ENCODE measurements at places on chromosomes 2 and 18.

- no peak for DNase-seq
Observed at GRCh38 chr2:30367232-30368070, 79.6 kb upstream of the LCLAT1 start.

GRCh38 chr18:31154181-31154580, 8.5 kb downstream of the DSC1 start:
- DNase-seq = no peak

DNA sequence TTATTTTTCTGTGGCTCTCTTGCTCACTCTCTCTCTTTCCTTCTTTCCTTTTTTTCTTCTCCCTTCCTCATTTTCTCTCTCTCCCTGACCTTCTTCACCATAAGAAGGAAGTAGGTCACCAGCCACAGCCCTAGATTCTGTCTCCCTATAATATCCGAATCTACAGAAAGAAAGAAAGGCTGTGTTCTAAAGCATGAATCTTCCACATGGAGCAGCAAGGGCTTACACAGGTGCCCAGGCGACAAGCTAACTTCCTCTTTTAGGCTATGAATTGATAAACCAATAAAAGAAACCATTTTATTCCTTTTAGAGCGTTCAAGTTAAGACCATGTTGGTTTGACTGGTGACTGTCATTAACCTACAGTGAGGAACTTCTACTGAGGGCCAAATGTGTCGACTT, 49.3 kb downstream of the CACNB4 start:
- no peak for DNase-seq

- DNase-seq = no peak
Observed at GRCh38 chr2:149819356-149819957, 231.9 kb upstream of the MMADHC start.

- no peak for DNase-seq
Observed at GRCh38 chr2:1448009-1448408, 34.7 kb downstream of the TPO start.

- no peak for DNase-seq
Observed at GRCh38 chr2:20472569-20472968, 25.7 kb downstream of the RHOB start.

- DNase-seq = no peak
Observed at GRCh38 chr2:62222674-62223073, 26.8 kb downstream of the B3GNT2 start.

DNA sequence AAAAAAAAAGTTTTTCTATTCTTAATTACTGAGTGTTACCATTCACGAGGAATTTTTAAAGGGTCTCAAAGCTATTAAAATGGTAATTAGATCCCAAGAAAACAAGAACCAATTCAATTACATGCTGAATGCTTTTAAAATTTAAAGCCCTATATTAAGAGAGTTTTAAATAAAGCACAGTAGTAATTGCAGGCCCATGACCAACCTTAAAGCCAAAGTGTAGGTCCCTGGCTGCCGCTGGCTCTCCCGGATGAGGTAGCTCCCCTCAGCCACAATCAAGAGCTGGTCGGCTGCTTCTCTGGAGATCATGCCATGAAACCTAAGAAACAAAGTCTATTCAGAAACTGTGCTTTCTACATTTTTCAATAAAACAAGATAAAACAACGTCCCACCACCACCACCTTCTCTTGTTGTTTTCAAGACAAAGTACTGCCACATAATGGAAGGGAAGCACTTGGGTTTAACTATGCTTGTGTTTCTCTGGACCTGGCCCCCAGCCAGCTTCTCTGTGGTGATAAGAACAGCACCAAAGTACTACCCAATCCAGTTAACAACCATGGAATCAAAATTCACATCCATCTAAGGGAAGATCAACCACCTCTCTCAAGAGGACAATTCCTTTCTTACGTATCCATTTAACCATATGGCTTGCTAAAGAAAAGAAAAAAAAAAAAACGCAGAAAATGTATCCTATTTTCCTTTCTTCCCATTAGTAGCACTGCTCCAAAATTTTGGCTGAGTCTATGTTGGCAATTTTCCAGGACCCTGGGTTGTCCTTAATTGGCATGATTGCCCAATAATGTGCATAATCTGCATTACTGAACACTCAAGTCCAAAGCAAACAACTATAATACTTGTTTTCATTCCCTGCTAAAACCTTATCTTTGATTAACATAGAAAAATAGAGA, 90.1 kb downstream of the CHN1 start:
- DNase-seq = no peak

- DNase-seq = no peak
Observed at GRCh38 chr2:28751956-28752630, 463 bp downstream of the PPP1CB start.

- no peak for DNase-seq
Observed at GRCh38 chr2:234556848-234557573, 60.1 kb upstream of the ARL4C start.

DNA sequence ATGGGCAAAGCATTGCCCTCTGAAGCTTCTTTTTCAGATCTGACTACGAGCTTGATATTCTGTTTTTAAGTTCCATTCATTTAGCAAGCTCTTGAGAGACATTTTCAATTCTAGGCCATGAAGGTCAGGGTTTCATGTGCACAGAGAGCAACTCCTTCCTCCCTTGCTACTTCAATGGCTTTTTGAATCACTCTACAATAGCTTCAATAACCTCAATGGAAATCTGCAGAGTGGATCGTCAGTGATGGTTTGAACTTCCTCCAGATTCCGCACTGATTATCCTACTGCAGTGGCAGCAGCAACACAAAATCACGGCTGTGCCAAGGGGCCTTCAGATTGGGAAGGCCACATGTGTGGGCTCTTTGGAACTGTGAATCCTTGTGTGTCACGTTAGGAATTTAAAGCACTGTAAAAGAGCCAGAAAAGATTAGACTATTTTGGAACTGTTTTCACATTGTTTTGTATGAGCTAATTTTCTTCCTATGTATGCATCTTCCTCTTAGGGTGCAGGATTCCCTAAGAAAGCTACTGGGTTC, 88.4 kb upstream of the MGAT4A start:
- no peak for DNase-seq

- no peak for DNase-seq
Observed at GRCh38 chr18:69897397-69898108, 50.1 kb downstream of the CD226 start.

DNA sequence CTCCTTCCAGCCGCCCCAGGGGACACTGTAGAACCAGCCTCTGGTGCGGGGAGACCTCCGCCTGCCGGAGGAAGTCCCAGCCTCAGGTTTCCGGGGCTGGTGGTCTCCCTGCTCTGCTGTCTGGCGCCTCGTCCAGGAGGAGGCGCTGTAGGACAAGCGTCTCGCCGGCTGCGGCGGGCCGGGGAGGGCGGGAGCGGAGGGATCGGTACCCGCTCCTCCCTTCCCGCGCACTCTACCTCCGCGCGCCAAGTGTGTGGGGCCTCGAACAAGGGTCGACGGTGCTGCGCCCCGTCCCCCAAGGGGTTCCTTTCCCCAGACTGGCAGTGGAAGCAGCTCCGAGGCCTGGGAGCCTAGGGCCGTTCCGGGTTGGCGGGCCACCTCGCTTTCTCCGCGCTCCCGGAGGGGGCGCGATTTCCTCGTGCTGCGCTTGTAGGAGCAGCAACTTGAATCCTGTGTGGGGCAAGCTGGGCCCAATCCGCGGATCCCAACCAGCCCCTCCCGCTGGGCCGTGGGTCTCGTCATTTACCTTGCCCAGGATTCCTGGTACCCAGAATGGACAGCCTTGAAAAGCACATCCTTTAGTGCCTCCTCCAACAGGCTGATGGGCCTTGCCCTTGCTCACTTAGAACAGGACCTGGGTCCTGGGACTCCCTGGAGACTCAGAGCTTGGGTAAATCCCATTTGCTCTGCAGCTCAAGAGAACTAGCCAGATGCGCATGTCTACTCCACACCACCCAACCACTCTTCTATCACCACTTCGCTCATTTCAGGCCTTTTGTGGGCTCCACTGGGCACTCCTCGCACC, 10.6 kb upstream of the HOXD4 start:
- peak; percentile 91 for DNase-seq

- DNase-seq = no peak
Observed at GRCh38 chr18:28880856-28881255, 703.9 kb upstream of the CDH2 start.

- peak; percentile 57 for DNase-seq
Observed at GRCh38 chr2:64260817-64261216, 116.6 kb upstream of the PELI1 start.

GRCh38 chr2:26068602-26069298, 34.9 kb downstream of the RAB10 start:
- no peak for DNase-seq

DNA sequence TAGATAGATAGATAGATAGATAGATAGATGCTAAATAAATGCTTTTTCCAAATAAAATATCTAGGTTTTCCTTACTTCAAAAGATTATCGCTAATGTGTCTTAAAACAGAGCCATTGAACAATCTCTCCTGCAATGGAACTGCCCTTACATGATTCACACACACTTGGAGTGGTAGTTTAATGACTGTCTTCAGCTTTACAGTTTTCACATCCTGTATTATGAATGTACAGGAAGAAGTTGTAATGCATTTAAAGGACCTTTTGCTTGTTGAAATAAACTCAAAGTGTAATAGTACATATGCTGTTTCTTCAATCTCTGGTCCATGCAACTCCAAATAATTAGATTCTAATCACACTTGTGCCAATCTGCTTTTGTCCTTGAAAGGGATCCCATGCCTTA, 797.6 kb upstream of the CDH2 start:
- no peak for DNase-seq

- DNase-seq = no peak
Observed at GRCh38 chr18:7741640-7742039, 174.5 kb downstream of the PTPRM start.

GRCh38 chr18:48106976-48107781, 176.7 kb upstream of the SMAD2 start:
- no peak for DNase-seq

GRCh38 chr2:144027593-144027992, 492.3 kb downstream of the ZEB2 start:
- no peak for DNase-seq

DNA sequence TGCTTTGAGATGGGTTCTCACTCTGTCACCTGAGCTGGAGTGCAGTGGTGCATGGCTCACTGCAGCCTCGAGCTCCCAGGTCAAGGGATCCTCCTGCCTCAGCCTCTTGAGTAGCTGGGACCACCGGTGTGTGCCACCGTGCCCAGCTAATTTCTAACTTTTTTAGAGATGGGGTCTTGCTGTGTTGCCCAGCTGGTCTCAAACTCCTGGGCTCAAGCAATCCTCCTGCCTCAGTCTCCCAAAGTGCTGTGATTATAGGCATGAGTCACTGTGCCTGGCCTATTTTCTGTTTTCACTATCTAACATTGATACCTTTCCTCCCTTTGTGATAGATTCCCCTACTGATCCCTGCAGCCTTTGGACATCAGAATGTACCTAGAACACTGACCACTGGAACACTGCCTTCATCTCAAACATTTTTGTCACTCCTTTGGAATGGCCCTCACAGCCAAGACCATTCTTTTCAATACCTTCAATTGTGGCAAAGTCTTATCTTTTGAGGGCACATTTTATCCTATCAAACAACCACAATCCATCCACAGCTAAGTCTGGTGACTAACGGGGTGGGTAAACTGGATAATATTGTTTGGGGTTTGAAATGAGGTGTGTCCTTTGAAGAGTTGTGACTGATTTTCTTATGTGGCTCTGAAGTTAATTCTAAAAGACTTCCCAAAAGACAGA, 43.7 kb downstream of the EPAS1 start:
- DNase-seq = no peak

DNA sequence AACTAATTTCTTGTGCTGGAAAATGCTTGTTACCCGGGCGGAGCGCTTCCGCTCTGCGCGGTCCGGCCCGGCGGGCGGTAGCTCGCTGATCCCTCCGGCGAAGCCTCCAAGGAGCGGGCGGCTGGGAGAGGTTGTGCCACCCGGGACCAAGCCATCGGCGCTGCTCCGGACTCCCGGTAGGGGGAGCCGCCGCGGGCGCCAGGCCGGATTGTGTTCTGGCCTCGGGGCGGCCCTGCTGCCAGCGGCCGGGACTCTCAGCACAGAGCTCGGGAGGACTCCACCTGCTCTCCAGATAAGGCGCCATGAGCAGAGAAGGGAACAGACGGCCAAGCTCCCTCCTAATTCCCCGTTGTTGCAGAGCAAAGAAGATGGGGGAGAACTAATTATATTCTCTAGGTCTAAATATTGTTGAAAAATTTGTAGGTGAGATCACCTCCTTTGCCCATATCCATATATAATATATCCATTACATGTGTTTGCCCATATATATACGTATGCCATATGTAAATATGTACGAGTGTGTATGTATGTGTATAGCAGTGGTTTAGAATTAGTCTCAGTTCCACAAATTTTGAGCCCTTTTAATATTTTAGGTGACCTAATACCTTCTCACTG, 13.8 kb upstream of the SATB2 start:
- peak; percentile 68 for DNase-seq

- DNase-seq = no peak
Observed at GRCh38 chr2:45276914-45277313, 267.7 kb upstream of the SIX2 start.

GRCh38 chr2:44061876-44062275, 66.1 kb upstream of the LRPPRC start:
- no peak for DNase-seq

DNA sequence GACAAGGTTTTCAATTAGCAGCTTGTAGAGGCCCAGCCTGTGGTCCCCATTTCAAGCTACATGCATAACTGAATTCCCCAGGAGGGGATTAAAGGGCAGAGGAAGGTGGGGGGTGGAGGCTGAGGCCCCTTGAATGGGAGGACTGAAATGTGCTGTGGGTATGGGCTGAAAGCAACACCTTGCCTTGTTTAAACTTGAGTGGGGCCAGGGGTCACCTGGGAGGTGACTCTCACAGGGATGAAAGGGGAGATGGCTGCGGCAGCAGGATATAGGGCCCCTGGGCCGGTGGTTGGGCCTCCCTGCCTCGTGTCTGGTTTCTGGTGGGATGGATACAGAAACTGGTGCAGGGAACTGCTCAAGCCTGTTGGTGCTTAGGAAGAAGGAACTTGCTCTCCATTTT, 225.9 kb upstream of the SPRED2 start:
- DNase-seq = no peak

GRCh38 chr2:239303711-239304532, 96.9 kb downstream of the HDAC4 start:
- DNase-seq = no peak

DNA sequence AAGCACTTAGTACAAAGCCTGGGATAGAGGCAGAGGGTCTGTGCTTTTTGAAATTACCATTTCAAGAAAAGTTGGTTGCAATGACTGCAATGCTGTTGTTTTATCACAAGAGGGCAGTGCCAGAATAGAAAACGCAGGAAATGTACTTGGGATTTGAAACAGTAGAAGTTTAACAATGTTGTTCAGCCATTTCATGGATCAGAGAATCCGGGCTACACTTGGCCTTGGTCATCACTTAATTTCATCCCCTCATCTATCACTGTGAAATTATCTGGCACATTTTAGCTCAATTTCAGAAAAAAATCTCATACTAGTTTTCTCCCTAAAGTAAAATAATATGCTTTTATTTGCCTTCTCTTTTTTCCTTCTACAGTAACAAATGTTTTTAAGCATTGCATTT, 70.8 kb downstream of the RAPGEF4 start:
- DNase-seq = no peak

GRCh38 chr2:173630425-173631126, 275.9 kb downstream of the CDCA7 start:
- no peak for DNase-seq

DNA sequence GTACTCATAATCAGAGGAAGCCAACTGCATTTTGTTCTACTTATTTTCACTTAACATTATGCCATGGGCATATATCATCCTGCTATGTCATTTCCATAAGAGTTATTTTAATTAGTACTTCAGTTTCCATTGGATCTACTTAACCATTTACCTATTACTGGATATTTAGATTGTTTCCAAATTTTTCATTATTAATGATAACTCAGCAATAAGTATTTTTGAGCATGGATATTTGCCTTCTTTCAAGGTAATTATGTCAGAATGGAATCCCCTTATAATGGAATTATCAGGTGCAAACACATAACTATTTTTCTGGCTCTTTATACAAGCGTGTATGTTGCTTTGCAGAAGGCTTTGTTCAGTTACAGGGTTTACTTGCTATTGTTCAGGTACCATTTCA, 126.6 kb downstream of the RDH14 start:
- no peak for DNase-seq
